Trophoblast cell (in vitro differentiated cells and primary cell): ENCODE measurements at places on chromosomes 5 and 9.
A peak's percentile ranks its signal among the peaks of the same experiment; 100 is the strongest.

DNA sequence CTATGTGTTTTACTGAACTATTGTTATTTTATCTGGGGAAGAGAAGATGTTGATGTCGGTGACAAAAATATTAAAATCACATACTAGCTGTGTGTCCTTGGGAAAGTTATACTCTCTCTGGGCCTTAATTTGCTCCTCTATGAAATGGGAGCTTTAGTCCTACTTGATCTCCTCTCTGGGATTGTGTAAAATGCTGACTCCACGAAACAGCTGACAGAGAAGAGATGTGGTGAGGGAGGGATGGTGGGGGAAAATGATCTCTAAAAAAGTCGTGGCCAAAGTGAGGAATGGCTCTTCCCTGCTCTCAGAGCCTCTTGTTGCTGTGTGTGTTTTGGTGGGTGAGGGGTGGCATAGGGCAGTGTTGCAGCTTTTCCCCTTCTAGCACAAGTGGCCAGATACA is 173.7 kb downstream of the MELK start:
- no peak overlapping the region for H3K27ac ChIP-seq
- no peak for DNase-seq
- H3K4me1 ChIP-seq, result no peaks in the 10 kb centered on the region
- H3K27me3 ChIP-seq, result no peaks in the 10 kb centered on the region

DNA sequence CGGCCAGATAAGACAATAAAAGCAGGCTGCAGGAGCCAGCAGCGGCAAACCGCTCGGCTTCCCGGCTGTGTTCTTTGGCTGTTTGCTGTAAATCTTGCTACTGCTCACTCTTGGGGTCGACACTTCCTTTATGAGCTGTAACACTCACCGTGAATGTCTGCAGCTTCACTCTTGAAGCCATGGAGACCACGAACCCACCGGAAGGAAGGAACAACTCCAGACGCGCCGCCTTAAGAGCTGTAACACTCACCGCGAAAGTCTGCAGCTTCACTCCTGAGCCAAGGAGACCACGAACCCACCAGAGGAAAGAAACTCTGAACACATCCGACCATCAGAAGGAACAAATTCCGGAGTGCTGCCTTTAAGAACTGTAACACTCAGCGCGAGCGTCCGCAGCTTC is 451.7 kb downstream of the AGTPBP1 start:
- no peaks in the 10 kb centered on the region for H3K36me3 ChIP-seq
- DNase-seq, result no peak
- H3K27ac ChIP-seq, result no peak overlapping the region
- H3K4me3 ChIP-seq, result no peak overlapping the region
- no peaks in the 10 kb centered on the region for H3K4me1 ChIP-seq

GRCh38 chr9:111622626-111623025 is 8.5 kb upstream of the DNAJC25 start:
- no peaks in the 10 kb centered on the region for H3K36me3 ChIP-seq
- no peaks in the 10 kb centered on the region for H3K27me3 ChIP-seq
- no peaks in the 10 kb centered on the region for H3K4me1 ChIP-seq
- DNase-seq, result peak; percentile 80
- no peak overlapping the region for H3K27ac ChIP-seq

DNA sequence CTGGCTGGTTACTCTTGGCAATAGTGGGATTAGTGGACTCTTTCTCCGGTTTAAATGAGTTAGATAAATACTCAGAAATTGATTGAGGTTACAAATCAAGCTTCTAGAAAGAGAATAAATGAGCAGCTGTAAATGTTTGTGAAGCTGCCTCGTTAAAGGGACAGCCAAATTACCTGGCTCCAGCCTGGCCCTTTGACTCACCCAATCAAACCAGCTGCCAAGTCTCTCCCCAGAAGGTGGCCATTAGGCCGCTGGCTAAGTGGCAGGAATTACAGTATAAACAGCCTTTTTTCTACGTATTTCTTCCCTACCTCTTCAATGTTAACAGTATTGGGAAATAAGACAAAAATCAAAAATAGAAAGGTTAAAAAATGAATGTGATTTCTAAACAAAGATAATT is 46.0 kb upstream of the SRFBP1 start:
- no peak overlapping the region for H3K4me3 ChIP-seq
- no peaks in the 10 kb centered on the region for H3K36me3 ChIP-seq
- no peak for DNase-seq
- no peaks in the 10 kb centered on the region for H3K4me1 ChIP-seq
- H3K27me3 ChIP-seq, result no peaks in the 10 kb centered on the region

GRCh38 chr5:7606840-7607465 is 211.0 kb downstream of the ADCY2 start:
- no peak for DNase-seq
- H3K36me3 ChIP-seq, result no peaks in the 10 kb centered on the region
- H3K27me3 ChIP-seq, result no peaks in the 10 kb centered on the region
- no peak overlapping the region for H3K4me3 ChIP-seq
- H3K4me1 ChIP-seq, result no peaks in the 10 kb centered on the region

DNA sequence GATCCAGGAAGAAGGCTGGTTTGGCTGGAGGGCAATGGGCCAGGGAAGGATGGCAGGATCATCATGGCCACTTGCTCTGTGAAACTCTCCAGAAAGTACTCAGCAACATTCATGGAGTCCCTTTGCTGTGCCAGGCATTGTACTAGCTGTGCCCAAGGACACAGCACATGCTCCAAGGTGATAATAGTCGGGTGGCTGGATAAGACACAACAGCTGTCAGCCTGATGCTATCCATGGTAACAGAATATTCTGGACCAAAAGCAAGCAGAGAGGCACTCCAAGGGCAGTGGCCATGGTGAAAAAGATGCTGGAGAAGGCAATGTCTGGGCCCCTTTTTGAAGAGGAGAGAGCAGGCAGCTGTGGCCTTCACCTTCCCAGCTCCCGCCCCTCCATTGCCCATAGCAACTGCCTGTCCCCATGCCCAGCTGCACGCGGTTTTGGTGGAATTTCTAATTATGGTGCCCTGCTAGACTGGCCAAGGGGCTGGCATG is 113.8 kb upstream of the CPEB4 start:
- no peak overlapping the region for H3K4me3 ChIP-seq
- DNase-seq, result no peak
- H3K36me3 ChIP-seq, result no peaks in the 10 kb centered on the region
- H3K27ac ChIP-seq, result no peak overlapping the region
- peaks cover 4% of the 10 kb centered on the region for H3K4me1 ChIP-seq

DNA sequence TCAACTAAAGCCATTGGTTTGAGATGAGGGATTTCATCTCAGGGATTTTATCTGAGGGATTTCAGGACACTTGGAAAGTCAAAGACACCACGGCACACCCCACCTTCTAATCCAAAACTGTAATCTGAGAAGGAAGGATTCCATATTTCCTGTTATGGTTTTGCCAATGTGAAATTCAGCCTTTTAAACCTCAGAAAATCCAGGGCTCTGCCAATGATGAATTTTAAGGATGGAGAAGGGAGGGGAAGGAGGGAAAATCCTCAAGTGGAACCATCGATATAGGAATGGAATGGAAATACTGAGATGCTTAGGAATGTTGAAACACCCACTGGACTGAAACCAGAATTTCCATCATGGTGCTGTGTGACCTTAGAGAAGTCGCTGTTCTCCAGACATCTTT is 5.3 kb downstream of the C1QTNF3 start:
- H3K4me1 ChIP-seq, result peaks cover 3% of the 10 kb centered on the region
- H3K27ac ChIP-seq, result no peak overlapping the region
- H3K27me3 ChIP-seq, result no peaks in the 10 kb centered on the region
- no peak overlapping the region for H3K4me3 ChIP-seq
- H3K36me3 ChIP-seq, result no peaks in the 10 kb centered on the region

GRCh38 chr5:20680718-20681302 is 692.8 kb upstream of the CDH18 start:
- H3K4me3 ChIP-seq, result no peak overlapping the region
- H3K27me3 ChIP-seq, result no peaks in the 10 kb centered on the region
- no peak overlapping the region for H3K27ac ChIP-seq
- no peak for DNase-seq
- no peaks in the 10 kb centered on the region for H3K4me1 ChIP-seq
- H3K36me3 ChIP-seq, result no peaks in the 10 kb centered on the region

GRCh38 chr5:116379306-116379705 is 195.3 kb downstream of the SEMA6A start:
- H3K4me1 ChIP-seq, result peaks cover 5% of the 10 kb centered on the region
- no peak overlapping the region for H3K27ac ChIP-seq
- no peaks in the 10 kb centered on the region for H3K27me3 ChIP-seq
- H3K36me3 ChIP-seq, result no peaks in the 10 kb centered on the region
- H3K4me3 ChIP-seq, result no peak overlapping the region

GRCh38 chr9:126874546-126875314 is 14.3 kb downstream of the ZBTB34 start:
- no peak for DNase-seq
- H3K27ac ChIP-seq, result no peak overlapping the region
- no peak overlapping the region for H3K4me3 ChIP-seq

GRCh38 chr5:72057816-72058215 is 49.5 kb upstream of the MAP1B start:
- no peak overlapping the region for H3K27ac ChIP-seq
- no peak overlapping the region for H3K4me3 ChIP-seq
- DNase-seq, result no peak

- peak overlapping the region; percentile 99 for H3K27ac ChIP-seq
- H3K36me3 ChIP-seq, result no peaks in the 10 kb centered on the region
- peaks cover 49% of the 10 kb centered on the region for H3K4me1 ChIP-seq
- no peaks in the 10 kb centered on the region for H3K27me3 ChIP-seq
These were observed 194.1 kb downstream of the AOPEP start for GRCh38 chr9:94920420-94921091.

DNA sequence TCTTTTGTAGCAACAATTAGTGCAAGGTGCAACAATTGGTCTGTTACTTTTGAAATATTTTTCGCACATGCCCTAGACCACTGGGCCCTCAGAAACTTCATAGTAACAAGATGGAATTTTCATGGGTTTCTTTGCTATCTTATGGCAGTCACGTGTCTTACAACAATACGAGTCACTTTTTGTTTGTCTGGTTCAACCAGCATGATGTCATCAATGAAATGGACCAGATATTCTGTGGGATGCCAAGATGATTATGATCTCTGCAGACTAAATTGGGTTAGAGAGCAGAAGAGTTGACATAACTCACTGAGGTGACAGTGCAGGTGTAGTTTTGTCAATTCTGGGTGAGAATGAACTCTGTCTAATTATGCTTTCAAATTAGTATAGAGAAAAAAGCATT is 239.6 kb upstream of the RIOK2 start:
- no peaks in the 10 kb centered on the region for H3K27me3 ChIP-seq
- no peak overlapping the region for H3K27ac ChIP-seq
- H3K4me3 ChIP-seq, result no peak overlapping the region
- H3K36me3 ChIP-seq, result no peaks in the 10 kb centered on the region
- H3K4me1 ChIP-seq, result no peaks in the 10 kb centered on the region

DNA sequence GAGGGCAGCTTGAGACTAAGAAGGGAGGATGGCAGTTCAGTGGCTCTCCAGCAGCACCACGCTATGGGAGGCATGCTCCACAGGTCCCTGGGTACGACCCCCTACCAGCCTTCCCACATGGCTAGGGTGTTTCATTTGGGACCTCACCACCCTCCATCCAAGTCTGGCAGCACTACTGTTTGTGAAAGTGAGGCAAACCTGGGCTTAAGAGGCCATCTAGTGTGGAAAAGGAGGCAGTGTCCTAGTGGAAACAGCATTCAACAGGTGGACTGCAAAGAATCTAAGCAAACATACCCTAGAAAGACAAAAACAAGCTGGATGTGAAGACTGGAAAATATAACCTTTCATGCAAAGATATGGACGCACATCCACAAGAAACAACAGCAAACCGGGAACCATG is 4.8 kb upstream of the C5orf47 start:
- no peak overlapping the region for H3K27ac ChIP-seq
- no peaks in the 10 kb centered on the region for H3K36me3 ChIP-seq
- no peaks in the 10 kb centered on the region for H3K27me3 ChIP-seq
- no peak overlapping the region for H3K4me3 ChIP-seq

GRCh38 chr5:96214442-96215197 is 218.4 kb downstream of the PCSK1 start:
- no peaks in the 10 kb centered on the region for H3K4me1 ChIP-seq
- DNase-seq, result no peak
- H3K4me3 ChIP-seq, result no peak overlapping the region
- no peaks in the 10 kb centered on the region for H3K27me3 ChIP-seq
- no peak overlapping the region for H3K27ac ChIP-seq

- H3K4me3 ChIP-seq, result no peak overlapping the region
- H3K36me3 ChIP-seq, result peaks cover 22% of the 10 kb centered on the region
- peak overlapping the region; percentile 92 for H3K27ac ChIP-seq
- H3K27me3 ChIP-seq, result no peaks in the 10 kb centered on the region
These were observed 11.5 kb downstream of the CXXC5 start for GRCh38 chr5:139659695-139660101.

DNA sequence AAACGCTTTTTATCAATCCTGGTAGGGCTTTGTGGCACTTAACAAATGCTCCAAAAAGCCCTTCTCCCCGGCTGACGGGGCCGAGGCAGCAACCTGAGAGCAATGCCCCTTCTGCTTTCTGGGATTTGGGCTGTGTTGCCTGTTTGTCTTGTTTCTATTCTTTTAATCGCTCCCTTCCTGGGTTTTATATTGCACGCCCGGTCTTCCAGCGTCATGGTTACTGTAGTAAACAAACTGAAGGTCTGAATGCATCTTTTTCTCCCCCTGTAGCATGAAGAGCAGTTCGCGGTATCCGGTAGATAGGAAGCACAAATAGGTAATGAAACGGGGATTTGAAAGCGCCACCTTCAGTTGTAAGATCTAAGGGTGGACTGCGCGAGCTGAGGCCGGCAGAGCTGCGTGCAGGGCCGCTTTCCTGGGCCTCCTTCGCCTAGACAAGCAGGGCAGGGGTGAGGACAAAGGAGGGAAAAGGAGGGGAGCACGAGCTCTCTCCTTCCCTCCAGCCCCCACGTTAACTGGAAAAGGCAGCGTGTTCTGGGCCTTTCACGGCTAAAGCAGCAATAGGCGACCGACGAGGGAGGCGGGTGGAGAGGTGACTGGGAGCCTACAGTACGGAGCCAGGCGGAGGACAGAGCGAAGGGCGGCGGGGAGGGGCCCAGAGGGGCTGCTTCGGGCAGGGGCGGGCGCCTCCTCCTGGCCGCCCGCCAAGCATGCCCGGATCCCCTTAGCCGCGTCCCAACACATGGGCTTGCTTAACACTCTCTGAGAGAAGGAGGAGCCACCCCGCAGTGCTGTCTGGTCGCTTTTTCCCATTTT is 49.3 kb upstream of the ZNF366 start:
- peak; percentile 90 for DNase-seq
- H3K27ac ChIP-seq, result peak overlapping the region; percentile 50
- H3K4me1 ChIP-seq, result peaks cover 15% of the 10 kb centered on the region
- H3K4me3 ChIP-seq, result peak overlapping the region; percentile 46
- H3K36me3 ChIP-seq, result no peaks in the 10 kb centered on the region

DNA sequence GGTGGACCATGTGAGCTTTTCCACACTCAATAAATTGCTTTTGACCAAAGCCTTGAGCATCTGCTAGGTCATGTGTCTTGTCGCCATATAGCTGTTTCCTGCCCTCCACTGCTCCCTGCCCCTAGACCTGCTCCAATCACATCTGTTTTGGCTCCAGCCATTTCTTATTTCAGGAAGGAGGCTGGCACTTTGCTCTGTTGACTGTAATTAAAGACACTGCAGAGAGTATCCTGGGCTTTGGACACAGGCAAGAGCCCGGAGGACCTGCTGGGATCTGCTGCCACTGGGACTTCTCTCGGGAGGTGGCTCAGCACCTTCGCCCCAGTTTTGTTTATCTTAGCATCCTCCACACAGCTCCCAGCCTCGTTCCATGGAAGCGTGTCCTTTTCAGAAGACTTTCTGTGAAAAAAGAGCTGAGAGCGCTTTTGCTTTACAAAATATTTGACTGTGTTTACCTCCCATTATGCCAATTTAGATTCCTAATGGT is 153.2 kb downstream of the MED10 start:
- no peak overlapping the region for H3K27ac ChIP-seq
- no peaks in the 10 kb centered on the region for H3K4me1 ChIP-seq
- no peak overlapping the region for H3K4me3 ChIP-seq
- H3K27me3 ChIP-seq, result no peaks in the 10 kb centered on the region
- DNase-seq, result no peak
